ENCODE measurements at places on chromosomes 16 and 17.
A peak's percentile ranks its signal among the peaks of the same experiment; 100 is the strongest.

DNA sequence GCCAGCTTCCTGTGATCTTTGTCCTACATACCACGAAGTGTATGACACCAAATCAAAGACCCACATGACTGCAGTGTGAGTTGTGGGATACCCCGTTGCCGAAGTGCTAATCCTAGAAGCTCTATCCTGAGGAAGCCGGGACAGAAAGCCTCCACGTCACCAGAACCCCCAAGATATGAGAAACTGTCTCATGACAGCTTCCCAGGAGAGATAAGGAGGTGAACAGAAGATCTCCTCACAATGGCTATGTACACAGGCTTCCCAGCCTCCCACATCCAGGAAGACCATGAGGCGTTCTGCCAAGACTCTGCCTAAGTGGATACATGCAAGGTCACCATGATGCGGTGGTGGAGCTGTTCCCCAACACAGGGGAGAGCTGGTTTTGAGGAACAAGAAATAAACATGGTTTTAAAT is 37.1 kb downstream of the TRIM25 start:
- no peak for DNase-seq

DNA sequence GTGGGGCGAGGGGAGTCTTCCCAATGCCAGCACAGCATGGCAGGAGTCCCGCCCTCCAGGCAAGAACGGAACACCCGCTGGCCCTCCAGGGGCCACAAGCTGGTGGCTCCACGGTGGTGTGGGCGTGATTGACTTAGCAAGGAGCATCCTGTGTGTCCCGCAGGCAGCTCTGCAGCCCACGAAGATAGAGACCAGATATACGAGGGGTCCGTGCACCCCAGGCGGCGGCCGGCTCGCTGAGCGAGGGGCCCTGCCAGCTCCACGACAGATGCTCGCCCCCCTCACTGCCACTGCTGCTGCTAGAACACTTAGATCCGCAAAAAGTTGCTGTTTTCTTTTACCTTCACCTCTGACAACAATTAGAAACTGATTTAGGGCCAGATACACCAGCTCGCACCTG is 10.0 kb upstream of the CACNA1H start:
- DNase-seq, result no peak

DNA sequence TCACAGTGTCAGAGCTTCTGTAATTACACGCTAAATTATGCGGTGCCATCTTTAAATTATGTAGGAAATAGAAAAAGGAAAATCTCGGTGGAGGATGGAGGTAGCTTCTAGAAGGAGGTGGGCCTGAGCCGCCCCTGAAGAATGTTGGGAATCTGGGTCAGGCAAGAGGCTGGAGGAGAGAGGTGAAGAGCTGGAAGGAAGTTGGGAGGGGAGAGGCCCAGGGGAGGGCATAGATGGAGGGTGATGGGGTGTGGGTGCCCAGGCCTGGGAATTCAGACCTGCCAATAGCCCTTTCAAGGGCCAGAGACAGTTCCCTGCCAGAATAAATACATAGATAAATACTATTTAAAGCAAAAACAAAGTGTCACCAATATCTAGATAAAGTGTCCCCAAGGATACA is 415.0 kb upstream of the HSBP1 start:
- no peak for DNase-seq

DNA sequence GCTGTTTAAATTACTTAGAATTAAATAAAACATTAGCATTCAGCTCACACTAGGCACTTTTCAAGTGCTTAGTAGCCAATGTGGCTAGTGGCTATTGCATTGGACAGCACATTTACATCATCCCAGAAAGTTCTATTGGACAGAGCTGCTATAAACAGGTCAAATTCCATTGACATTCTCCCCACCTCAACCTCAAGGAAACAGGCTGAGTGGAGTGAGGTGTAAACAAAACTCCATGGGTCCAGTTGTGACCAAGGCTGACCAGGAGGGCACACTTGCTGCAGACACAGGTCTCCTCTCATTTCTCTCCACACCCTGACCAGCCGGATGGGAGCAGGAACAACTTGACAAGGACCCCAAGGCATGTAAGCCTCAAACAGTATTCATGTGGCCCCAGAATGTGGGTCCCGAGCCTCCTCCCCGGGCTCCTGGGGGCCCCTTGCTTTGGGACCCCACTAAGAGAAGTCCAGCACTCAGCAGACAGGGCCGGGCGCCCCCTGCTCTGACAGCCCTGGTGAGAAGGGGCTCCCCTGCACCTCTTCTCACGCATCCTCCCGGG is 488 bp downstream of the C17orf113 start:
- DNase-seq, result no peak

- DNase-seq, result no peak
Observed at GRCh38 chr16:5506021-5506420, 408.4 kb upstream of the EEF2KMT start.

GRCh38 chr17:32954477-32954876 is 26.5 kb downstream of the TMEM98 start:
- no peak for DNase-seq

GRCh38 chr16:56305956-56306565 is 114.8 kb downstream of the GNAO1 start:
- DNase-seq, result no peak

DNA sequence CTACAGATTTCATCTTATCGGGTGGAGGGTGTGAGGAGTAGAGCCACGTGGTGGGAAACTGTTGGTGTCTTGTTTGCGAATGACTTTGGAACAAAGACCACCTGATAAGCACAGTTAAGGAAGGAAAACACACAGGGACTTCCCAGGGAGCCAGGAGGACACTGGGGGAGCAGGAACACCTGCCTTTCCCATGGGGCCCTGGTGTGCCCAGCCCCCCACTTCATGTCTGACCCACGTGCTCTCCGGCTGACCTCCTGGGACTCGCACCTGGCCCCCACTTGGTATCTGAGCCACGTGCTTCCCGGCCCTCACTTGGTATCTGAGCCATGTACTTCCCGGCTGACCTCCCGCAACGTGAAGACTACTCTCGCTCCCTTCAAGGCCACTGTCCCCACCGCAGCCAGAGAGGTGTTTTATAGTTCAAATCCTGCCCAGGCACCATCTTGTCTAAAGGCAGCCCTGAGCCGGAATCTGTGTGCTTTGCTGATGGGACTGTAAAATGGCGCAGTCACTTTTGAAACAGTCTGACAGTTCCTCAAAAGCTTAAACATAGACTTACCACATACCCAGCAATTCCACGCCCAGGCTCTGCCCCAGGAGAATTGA is 5.4 kb upstream of the CSNK1D start:
- DNase-seq, result no peak

DNA sequence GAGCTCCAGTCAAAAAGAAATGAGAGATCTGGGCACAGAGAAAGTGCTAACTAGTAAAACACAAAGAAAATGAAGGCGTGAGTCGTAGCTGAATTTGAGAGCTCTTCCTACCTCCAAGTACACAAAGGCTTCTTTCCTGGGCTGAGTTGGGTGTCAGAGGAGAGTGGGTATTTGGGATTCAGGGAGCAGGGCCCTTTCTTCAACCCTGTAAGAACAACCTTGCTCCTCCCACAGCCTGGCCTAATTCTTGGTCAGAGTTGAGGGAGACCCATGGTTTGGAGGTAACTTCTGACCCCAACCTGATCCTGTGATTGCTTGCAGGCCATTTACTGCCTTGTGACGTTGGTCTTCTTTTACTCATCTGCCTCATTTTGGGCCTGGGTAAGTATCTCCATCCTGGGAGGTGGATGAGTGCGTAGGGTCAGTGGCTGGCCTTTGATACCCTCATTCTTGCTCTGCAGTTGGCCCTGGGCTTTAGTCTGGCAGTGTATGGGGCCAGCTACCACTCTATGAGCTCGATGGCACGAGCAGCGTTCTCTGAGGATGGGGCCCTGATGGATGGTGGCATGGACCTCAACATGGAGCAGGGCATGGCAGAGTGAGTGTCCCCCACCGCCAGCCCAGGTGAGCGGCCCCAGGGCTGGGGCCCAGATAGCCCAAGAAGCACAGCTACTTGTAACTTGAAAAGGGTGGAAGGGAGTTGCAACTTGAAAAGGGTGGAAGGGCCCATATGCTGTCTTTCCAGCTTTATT is 1.3 kb downstream of the TMEM208 start:
- no peak for DNase-seq

DNA sequence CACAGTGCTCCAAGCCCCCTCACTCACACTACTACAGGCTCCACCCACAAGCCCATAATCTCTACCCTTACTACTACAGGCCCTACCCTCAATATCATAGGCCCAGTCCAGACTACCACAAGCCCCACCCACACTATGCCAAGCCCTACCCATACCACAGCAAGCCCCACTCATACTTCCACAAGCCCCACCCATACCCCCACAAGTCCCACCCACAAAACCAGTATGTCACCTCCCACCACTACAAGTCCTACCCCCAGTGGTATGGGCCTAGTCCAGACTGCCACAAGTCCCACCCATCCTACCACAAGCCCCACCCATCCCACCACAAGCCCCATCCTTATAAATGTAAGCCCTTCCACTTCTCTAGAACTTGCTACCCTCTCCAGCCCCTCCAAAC is 13.8 kb downstream of the RIPOR1 start:
- DNase-seq, result no peak

DNA sequence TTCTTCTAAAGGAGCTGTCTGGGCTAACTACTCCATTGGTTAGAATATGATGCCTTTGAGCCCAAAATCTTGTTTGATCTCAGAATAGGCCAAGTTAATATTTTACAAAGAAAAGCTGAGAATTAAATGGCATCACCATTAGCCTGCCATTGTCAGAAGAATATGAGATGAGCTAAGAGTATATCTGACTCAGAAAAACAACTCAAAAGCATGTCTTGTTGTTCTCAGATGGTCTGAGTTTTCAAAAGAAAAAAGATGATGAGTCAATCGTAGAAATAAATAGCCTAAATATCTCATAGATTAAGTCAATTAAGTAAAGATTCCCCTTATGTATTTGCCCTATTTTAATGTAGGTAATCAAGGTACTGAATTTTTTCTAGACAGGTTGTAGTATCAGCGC is 197.1 kb upstream of the TBX2 start:
- DNase-seq, result no peak

DNA sequence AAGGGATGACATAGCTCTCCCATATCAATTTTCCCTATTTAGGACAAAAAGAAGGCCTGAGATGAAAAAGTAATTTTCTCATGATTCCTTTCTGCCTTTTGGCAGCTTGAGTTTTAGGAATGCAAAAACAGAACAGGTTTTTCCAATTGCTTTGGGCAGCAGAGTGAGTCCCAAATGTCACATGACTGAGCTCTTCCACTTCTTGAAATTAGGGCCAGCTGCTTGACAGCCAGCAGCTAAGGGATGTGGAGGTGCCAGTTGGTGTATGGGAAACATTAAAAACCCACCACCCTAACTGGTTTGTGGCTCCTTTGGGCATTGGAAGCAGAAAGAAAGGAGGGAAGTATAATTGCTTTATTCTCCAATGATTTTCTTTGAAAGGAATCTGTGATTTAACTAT is 133.8 kb upstream of the FAM20A start:
- no peak for DNase-seq

- peak; percentile 89 for DNase-seq
Observed at GRCh38 chr17:74430706-74431567, 951 bp upstream of the GPRC5C start.

- no peak for DNase-seq
Observed at GRCh38 chr17:82195675-82196672, 16.7 kb downstream of the CCDC57 start.

GRCh38 chr17:42779936-42780850 is at the start of gene WNK4:
TSS of gene WNK4 (plus strand) at chr17:42780610. CDS start at chr17:42780699, 89 bp downstream.
- DNase-seq, result no peak

DNA sequence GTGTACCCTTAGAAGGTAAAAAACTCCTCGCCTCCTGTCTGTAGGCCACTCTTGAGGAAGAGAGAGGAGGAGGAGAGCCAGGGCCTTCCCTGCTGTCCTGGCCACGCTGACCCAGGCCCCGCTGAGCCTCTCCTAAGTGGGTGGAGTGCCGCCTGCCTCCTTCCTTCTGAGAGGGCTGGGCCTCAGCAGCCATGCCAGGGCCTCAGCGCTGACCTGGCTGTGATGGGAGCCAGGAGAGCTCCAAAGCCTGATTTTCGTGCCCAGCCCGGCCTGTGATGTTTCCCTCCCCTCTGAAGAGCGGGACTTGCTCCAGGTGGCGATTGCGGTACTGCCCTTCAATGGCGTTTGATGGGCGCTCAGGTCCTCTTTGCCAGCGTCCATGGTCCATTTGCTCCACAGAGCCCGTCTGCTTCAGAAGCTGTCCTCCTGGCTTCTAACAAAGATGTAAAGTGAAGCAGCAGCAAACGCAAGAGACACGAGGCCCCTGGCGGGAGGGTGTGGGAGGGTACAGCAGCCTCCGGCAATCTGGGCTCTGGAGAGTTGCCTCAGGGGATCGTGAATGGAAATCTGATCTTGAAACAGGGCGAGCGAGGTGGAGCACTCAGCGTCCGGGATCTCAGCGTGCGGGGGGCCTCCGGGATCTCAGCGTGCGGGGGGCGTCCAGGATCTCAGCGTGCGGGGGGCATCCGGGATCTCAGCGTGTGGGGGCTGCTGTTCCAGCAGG is 93.5 kb downstream of the NPIPB11 start:
- peak; percentile 4 for DNase-seq

DNA sequence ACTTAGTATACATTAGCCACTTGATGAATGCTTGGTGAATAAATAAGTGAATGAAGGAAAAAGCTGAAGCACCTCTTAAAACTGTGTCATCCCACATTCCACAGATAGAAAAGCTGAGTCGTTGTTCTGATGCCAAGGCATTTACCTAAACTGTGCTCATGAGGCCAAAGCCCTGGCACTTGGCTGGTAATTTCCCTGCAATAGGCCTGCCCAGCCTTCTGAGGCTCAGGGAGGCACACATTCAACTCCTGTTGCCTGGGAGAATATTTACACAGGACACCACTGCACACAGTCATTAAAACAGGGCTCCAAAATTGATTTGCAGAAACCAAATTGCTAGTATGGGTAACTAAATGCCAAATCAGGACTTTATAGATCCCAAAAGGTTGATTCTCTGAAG is 333.0 kb upstream of the C16orf82 start:
- DNase-seq, result no peak

GRCh38 chr17:68468334-68468733 is 11.0 kb upstream of the WIPI1 start:
- no peak for DNase-seq

GRCh38 chr17:82160075-82160474 is 52.6 kb downstream of the CCDC57 start:
- no peak for DNase-seq

DNA sequence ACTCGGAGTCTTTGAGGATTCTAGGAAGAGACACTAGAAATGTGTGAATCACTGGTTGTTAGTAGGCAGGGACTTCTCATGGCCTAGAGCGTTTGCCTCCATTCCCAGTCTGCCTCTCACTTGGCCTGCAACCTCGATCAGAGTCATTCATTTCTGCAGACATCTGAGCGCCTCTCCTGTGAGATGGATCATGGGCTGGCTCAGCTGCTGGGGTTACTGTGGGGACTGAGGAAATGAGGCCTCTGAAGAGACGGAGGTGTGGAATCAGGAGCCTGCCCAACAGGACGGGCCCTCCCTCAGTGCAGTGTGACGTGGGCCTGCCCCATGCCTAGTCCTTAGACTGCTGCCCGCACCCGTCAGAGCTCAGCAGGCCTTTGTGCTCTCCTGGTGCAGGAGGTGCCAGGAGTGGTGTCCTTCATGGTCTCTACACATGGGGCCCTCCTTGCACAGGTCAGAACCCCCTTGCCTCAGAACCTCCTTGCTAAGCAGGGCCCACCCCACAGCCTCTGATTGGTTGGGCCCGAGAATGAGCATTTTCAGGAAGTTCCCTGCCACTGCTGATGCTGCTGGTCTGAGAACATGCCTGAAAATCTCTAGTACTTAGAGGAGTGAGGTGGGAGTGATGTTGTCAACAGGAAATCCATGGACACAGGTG is 99.4 kb downstream of the NPIPB11 start:
- no peak for DNase-seq

- peak; percentile 2 for DNase-seq
Observed at GRCh38 chr17:7380321-7380720, 568 bp upstream of the TNK1 start.

- no peak for DNase-seq
Observed at GRCh38 chr17:61318684-61319098, 81.0 kb upstream of the TBX2 start.

All from NCI-H1092 treated with DMSO at 0.1 percent for 48 hours (cell line).